Occipital lobe (tissue), 3 donors: ENCODE measurements at places on chromosomes 3 and 15. TPM values are rescaled to one million over a fixed set of nuclear protein-coding genes. Genes with fewer than 3 reads are reported as not detected.

SAMMSON gene
- 0.47 TPM for total RNA-seq

TJP1 gene
- 48.7 TPM for total RNA-seq

HCLS1 gene
- 1.9 TPM for total RNA-seq

MYO1E gene
- total RNA-seq: 31.2 TPM

CCDC191 gene
- 6.6 TPM for total RNA-seq

GRCh38 chr3:127304121-127304744, 16.4 kb upstream of the PRR20G start:
- DNase-seq: no peak

GRCh38 chr15:60118146-60118545, 114.0 kb downstream of the FOXB1 start:
- no peak for DNase-seq

- no peak for DNase-seq
These were observed 30.1 kb downstream of the PXYLP1 start for GRCh38 chr3:141261472-141262307.

DNA sequence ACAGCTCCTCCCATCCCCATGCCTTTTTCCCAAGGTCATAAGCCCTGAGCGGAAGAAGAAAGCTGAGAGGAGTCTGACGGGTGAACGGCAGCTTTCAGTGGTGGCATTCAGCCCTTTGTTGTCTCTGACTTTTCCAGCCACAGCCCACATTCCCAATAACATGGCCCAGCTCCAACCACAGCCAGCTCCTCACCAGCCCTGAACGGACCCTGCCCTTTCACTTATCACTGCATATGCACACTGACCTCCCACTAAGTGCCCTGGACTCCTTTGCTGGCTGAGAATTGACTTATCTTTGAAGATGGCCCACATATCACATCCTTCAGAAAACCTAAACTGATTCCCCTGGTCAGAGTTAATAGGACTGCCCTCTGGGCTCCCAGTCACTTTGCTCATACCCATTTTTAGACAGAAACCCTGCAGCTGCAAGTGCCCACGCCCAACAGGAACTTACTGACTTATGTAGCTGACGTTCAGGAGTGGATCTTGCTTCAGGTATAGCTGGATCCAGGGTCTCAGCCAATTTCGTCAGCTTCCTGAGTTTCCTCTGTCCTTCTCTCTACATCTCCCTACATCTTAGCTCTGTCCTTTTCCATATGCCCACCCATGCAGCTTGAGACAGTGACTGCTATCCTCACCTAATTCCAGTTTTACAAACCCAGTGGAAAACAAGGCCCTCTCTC, 348.5 kb upstream of the PROK2 start:
- DNase-seq: no peak

DNA sequence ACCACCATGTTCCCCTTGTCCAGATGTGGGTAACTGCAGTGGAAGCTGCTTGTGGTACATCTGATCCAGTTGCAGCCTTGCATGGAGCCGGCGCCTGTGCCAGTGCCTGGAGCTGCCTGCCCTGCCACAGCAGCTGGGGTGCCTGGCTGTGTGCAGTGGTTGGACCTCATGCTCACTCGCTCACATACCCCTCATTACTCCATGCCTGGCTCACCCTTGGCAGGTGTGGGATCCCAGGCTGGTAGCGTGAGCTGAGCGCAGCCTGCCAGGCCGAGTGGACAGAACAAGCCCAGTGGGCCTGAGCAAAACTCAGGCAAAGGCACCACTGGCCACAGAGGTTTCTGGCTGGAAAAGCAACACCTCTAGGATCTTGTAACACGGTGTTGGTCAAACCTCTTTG, 35.7 kb downstream of the ROPN1B start:
- no peak for DNase-seq

- DNase-seq: no peak
These were observed 19.4 kb upstream of the SKOR1 start for GRCh38 chr15:67805666-67806516.

GRCh38 chr3:177673112-177673914, 476.0 kb upstream of the TBL1XR1 start:
- no peak for DNase-seq

DNA sequence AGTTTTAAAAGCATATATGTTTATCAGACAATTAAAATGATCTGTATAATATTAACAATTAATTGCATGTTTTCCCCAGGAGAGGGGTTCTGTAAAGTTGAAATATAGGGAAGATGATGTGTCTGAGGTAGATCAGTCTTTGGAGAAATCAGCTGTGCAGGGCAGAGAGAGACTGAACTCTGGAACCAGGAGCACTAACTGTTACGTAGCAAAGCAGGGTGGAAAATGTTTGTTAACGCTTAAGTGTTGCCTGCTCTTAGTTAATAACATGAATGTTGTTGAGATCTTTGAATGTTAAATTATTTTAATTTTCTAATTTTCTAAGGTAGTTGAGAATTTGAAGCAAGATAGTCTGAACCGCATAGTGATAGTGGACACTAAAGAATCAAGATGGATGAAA, 57.5 kb downstream of the NEO1 start:
- no peak for DNase-seq

DNA sequence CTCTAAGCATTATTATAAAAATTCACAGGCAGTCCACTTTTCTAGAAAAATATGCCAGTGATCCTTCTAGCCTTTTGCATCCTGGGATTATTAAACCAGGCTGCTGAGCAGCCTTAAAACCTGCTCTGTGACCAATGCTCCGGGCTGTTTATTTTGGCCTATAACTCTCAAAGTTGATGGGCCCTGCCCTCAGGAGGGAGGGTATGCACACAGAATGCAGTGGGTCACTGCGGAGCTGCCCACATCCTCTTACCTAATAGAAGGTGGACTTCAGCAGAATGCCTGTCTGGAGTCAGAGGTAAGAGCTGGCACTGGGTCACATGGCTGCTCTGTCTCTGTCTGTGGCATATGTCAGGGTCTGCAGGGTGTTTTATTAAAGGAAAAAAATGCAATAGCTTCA, 26.0 kb downstream of the CPNE4 start:
- DNase-seq: no peak

DNA sequence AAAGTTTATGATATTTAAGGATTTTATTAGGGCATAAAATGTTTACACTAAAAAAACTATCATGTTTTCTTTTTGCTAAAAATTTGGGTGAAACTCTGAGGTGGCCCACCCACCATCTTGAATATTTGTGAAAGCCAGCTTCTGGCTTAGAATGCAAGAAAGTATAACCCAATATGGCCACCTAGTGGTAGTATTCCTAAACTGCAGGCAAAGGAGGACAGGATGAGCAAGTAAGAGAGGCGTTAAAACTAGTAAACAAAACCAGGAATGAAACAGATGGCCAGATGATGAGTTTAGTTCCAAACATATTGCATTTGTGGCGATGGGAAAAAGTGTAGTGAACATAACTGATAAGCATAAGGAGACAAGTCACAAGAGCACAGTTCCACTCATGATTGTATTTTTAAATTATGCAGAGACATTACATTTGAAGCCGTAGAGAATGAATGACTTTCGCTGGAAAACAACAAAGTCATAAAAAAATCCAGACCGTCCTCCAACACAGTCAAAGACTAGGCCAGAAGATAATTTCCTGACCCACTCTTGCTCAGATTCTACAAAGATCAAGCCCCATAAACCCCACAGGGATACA, 103.3 kb upstream of the PRTG start:
- no peak for DNase-seq

- DNase-seq: no peak
These were observed 96.3 kb upstream of the IGF1R start for GRCh38 chr15:98551936-98552562.

- DNase-seq: no peak
These were observed 56.3 kb upstream of the ZNF148 start for GRCh38 chr3:125431391-125431790.
